NCI-H1436 (cell line): ENCODE measurements at places on chromosomes 6 and 20.

DNA sequence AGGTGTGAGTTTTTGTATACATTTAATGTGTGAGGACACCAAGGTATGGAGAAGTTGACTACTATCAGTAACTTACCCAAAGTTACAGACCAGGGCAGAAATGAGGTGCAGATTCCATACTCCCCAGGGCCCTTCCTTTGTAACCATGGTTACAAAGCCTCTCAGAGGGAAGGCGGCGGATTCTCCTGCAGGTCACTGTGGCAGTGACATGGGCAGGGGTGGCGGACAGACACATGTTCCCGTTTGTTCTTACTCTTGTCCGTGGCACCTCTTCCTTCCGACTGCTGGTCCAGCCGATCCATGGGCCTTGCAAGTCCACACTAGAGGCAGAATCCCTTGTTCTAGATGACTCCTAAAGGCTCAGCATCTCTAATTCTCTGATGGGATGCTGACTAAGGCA is 43.0 kb downstream of the PDYN start:
- DNase-seq = no peak

GRCh38 chr6:29517728-29518440 is 30.1 kb upstream of the MAS1L start:
- no peak for DNase-seq

DNA sequence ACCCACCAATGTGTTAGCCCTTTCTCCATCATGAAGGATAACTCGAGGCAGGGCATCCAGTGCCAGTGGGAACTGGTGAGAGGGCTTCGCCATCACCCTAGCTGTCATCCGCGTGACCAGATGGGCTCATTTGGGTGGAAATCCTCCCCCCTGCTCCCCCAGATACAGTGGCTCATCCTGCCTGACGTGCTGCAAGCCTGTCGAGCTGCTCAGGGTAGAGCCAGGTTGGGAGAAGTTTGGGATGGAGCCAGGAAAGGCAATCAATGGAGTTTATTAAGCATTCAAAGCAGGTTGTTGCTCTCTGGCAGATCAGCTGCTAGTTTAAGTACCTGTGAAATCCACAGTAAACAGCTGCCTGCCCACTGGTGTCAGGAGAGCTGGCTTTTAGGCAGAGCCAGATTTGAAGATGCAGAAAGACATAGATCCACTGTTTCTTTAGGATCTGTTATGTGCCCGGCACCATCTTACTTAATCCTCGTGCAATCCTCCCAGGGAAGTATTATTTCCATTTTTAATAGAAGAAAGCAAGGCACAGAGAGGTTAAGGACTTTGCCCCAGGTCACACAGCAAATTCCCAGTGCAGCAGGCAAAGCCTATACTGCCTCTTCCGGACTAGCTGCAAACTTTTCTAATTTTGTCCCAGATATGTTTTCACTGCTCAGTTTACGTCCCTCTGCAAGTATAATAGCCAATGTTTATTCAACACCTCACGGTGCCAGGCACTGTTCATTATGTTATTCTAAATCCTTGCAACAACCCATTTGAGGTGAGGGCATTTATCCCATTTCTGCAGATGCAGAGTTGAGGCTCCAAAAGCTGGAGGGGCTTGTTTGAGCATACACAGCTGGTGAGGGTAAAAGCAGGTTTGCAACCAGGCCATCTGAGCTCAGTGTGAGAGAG is 54.1 kb upstream of the KCNG1 start:
- DNase-seq = no peak

- no peak for DNase-seq
Observed at GRCh38 chr6:108502832-108503231, 57.9 kb upstream of the FOXO3 start.

- DNase-seq = no peak
Observed at GRCh38 chr6:17984399-17984798, 3.0 kb downstream of the KIF13A start.

DNA sequence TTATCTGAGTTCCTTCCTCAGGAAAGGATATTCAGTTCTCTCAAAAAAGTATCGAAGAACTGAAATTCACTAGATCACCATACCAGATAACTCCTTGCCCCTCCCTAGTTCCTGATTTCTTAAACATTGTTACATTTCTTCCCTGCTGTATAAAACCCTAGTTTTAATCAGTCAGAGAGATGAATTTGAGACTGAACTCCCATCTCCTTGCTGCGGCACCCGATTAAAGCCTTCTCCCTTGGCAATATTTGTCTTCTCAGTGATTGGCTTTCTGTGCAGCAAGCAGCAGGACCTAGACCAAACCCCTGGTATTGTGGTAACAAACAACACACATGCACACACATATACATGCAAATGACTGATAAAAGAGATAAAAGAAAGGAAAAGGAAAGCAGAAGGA is 1364.6 kb upstream of the GJE1 start:
- DNase-seq = no peak

DNA sequence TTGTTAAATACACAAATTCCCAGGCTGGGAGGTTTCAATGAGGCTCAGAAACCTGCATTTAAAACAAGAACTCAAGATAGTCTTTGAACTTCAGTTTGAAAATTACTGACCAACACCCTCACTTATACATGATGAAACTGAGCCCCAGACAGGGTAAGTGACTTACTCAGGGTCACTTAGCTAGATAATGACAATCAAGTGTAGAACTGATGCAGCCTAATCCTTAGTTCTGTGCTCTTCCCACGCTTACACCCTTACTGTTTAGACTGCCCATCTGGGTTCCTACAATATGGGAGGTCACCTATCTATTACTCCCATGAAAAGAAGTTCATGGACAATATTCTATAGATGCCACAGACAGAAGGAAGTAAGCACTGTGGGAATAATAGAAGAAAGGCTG is 24.5 kb upstream of the FAM135A start:
- no peak for DNase-seq

DNA sequence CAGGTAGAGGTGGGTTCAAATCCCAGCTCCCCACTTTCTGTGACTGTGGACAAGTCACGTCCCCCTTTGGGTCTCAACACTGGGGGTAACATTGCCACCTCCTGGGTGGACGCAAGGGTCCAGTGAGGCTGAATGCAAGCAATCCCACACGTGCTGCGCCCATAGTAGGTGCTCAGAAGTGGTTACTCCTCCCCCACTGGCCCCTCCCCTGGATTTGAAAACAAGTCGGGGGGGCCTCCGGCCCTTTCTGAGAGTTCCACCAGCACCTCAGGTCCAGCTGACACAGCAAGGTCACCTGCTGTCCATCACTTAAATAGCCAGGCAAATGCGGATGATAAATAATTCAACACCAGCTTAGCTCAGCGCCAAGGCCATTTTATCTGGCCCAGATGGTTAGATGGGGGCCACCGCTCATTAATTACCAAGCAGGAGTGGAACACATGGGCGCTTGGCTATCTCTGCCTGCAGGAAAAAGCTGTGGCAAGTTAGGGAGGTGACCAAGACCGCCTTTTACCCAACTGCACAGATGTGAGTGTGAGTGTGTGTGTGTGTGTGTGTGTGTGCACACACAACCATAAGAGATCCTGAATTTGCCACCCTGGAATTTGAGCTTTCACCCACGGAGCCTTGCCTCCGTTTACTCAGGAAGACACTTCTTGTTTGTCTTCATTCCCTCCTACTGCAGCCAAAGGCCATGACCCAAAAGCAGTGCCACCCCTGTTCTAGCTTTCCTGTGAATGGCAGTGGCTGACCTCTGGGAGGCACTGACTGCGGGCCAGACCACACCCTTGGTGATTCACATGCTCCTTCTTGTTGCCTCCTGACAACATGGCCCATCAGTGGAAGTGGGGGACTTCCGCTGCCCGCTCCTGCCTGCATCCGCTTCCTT is 34.7 kb upstream of the KCNB1 start:
- DNase-seq = no peak

DNA sequence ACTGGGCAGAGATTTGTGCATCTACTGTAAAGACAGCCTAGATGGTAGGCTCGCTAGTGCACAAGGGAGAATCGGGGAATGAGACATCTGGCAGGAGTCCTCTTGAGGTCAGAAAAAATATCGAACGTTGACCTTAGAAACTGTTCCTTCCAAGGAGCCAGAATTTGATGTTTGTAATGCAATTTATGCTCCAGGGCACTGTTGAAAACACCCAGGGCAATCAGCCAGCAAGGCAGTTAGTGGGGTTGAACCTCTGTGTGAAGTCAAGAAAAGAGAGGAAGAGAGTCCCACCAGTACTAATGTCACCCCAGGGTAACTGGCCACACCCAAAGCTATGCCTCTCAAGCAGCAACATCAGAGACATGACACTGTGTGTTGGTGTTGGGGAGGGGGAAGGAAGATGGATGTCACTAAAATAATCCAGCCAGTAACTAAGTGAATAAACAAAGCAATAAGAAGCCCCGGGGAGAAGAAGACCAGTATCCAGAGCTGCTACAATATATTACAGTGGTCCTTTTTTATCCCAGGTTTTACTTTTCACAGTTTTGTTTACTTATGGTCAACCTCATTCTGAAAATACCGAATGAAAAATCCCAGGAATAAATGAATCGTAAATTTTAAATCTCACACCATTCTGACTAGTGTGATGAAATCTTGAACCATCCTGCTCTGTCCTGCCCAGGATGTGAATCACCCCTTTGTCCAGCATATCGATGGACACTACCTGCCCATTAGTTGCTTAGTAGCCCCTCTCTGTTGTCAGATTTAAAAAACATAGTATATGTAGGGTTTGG is 32.9 kb upstream of the PDE10A start:
- DNase-seq = no peak

DNA sequence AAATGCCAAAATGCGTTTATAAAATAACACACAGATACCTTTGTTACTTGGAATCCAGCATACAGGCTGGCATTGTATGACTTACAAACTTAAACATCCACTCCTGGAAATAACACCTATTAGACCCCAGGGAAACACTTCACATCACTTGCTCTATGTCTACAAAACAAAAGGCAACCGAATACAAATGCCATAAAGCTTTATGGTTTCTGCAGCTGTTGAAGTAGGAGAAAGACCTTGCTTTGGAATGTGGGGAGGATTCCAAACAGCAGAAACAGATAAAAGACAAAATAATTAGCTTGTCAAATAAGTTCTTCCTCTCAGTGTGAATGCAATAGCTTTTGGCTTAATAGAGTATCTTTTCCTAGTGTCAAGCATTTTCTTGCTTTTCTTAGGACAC is 9.8 kb upstream of the AMD1 start:
- no peak for DNase-seq

DNA sequence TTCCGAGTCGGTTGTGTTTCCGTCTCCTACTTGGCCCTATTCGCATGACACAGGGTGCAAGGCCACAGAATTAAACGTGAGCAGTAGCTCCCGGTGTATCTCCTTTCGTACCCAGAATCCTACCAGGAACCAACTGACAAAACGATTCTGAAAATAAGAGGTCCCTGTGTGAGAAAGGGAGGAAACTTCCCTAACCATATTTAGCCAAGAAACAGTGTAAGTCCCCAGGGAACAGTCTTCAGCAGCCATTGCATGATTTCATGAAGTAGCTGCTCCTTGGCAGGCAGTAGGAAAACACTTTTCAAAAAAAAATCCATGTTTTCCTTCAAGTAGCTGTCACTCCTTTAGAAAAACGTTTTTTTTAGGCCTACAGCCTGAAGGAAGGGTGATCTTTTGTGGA is 46.9 kb downstream of the PDE10A start:
- no peak for DNase-seq

- DNase-seq = no peak
Observed at GRCh38 chr6:139927236-139927635, 552.8 kb upstream of the CITED2 start.

GRCh38 chr6:48474830-48475229 is 363.8 kb upstream of the PTCHD4 start:
- no peak for DNase-seq

GRCh38 chr6:38673397-38674165 is 29.4 kb downstream of the GLO1 start:
- no peak for DNase-seq

- DNase-seq = no peak
Observed at GRCh38 chr6:46136831-46137230, 7.0 kb downstream of the ENPP4 start.

GRCh38 chr6:26205625-26206574 is 118.7 kb downstream of the HFE start:
- no peak for DNase-seq

- DNase-seq = no peak
Observed at GRCh38 chr6:141307309-141307998, 825.3 kb upstream of the GJE1 start.

DNA sequence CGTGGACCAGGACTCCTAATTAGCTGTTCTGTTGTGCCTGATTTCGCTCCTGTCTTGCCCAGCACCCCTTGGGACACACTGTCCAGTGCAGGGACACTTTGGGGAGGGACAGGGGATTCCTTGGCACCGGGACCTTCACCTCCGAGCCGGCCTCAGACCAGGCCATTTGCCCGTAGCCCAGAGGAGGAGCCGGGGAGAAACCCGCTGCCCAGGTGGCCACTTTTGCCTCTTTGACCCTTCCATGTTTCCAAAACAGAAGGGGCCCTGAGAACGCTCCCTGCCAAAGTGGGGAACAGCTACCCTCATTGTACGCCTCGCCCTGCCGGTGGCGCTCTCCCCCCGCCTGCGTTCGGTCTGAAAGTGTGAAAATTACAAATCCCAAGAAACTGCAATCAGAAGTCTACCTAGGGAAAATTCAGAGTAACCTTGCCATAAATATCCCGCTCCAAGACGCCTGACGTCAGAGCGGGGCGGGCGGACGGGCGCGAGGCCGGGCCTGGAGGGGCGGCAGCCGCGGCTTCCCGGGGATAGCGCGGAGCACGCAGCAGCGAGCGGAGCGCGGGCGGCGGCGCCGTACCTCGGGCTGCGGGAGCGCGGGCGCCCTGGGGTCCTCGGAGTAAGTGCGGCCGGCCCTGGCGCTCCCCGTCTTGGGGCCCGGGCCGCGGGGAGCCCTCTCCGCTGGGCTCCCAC is at the start of gene DAAM2:
TSS of gene DAAM2 (plus strand) at position 527 of the 690 bp plus-strand sequence. CDS start 63,927 bp downstream, outside the sequence.
- no peak for DNase-seq

DNA sequence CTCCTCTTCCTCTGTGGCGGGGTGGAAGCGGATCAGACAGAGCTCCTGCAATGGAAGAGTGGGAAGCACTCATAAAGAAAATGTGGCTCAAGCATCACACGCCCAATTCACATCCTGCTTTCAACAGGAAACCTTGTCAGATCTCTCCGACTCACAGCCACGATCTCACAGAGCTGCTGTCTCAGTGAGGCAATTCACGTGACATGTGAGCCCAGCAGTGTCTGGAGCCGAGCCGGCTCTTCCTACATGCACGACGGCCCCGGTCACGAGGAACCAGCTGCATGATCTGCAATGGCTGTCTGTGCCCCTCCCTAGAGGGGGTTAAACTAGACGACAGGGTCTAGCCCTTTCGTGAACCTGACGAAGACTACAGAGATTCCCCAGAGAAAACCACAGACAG is 29.5 kb upstream of the TCFL5 start:
- DNase-seq = no peak

GRCh38 chr6:84193114-84193708 is 34.2 kb downstream of the CEP162 start:
- DNase-seq = no peak

- no peak for DNase-seq
Observed at GRCh38 chr6:143375022-143375585, 75.4 kb downstream of the ADAT2 start.

GRCh38 chr20:59985864-59986263 is 27.6 kb downstream of the CDH26 start:
- peak; percentile 13 for DNase-seq

GRCh38 chr6:43680308-43681200 is 7.0 kb downstream of the MRPS18A start:
- no peak for DNase-seq
